ENCODE measurements at places on chromosomes 7 and 10. TPM values are rescaled to one million over a fixed set of nuclear protein-coding genes. Genes with fewer than 3 reads are reported as not detected.

GRCh38 chr7:85392326-85392725, 205.5 kb upstream of the SEMA3D start:
- no peak for DNase-seq

GRCh38 chr10:17782921-17783665, 26.1 kb upstream of the MRC1 start:
- no peak for DNase-seq

Gene ANXA8L1
- not detected for polyA plus RNA-seq

Gene FAM25C
- not detected for polyA plus RNA-seq

All from forelimb muscle (tissue), 1 donor.